ENCODE measurements at places on chromosomes 2 and 18.

DNA sequence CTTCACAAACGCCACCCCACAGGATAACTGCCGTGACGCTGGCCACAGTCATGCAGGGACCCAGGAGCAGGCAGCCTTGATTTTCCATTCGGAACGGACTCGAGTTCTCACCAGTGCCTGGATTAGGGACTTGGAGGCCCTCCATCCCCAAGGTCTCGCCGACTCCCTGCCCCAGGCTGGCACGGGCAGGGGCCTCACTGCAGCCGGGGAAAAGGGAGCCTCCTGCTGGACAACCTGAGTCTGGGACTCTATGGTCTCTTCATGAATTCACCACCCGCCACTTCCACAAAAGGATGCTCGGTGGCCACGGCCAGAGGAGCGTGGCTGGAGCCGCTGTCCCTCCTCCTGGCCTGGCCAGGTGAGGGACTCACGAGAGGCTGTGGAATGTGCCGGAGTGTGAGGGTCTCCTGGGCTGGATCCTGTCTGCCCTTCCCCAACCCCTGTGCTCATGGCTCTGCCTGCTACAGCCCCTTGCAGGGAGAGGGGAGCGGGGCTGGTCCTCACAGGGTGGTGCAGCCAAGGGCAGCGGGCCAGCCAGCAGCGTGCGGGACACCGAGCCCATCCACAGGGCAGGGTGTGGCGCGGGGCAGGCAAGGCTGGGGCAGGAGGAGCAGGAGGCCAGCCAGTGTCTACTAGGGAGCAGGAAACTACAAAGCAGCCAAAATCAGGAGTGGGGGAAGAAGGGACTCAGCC lies 42.3 kb downstream of the AQP12A start:
- DNase-seq, result no peak

DNA sequence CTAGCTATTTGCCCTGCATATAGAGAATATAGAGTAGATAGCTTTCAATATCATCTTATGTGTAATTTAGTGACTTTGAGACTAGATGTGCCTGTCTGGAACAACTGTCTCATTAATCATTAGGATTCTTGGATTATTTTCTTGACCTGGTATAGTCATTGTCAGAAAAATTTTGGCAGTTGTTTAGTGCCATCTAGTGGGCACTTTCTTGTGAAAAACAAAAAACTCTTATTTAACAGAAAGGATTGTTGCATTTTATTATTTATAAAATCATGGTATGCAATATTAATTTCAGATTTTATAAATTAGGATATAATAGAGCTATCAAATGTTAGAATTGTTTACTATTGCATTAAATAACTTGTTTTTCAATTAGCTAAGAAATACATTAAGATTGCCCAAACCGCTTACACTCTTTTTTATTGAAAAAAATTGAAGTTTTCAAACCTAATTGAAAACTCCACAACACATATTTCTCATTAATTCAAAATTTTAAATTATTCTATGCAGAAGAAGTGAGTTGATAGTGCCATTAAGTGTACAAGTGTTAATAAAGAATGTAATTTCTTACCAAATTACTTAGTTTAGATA lies 80.3 kb downstream of the DYNAP start:
- DNase-seq, result no peak

DNA sequence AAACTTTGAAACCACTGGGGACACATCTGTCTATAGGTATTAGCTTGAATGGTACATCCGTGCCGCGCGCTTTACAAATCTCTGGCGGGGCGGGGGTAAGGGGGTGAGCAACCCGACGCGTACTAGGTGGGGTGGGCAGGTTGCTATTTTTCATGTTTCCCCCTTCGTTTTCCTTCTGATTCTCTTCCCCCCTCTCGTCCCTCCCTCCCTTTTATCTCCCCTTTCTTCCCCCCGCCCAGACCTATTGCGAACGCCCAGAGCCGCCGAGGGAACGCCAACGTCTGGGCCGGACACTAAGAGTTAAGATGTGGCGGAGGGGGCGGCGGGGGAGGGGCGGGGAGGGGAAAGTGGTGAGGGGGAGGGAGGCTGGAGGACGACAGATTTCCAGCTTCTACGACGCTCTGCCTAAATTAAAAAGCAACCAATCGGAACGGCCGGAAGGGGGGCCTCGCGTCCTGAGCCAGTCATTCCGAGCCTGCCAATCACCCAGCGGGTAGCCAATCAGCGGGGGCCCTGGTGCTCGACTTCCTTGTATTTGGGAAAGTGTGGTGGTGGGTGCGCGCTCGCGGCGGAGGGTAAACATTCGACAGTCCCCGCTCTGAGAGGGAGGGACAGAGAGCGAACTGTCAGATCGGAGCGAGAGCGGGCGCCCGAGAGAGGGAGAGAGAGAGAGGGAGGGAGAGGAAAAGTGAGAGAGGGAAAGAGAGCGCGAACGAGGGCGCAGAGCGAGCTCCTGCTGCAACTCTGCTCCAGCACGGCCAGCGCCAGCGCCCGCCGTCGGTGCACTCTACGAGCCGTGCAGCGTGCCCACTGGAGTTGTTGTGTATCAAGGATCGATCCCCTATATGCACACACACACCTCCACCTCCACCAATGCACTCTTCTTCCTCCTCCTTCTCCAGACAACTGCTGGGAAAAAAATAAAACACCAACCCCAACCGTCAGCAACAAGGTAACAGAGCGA lies at the start of gene POU3F3:
Gene POU3F3 (plus strand): TSS at position 582 of the 964 bp plus-strand sequence. CDS start 1,396 bp downstream, outside the sequence.
- DNase-seq, result peak; percentile 98

- no peak for DNase-seq
Measured at GRCh38 chr18:25962919-25963318, 127.5 kb downstream of the SS18 start.

- no peak for DNase-seq
Measured at GRCh38 chr2:201790291-201790690, 9.6 kb upstream of the ALS2 start.
